Activated T-cell treated with anti-CD3 and anti-CD28 coated beads for 1 hour (primary cell): ENCODE measurements at places on chromosomes 11 and 22.
A peak's percentile ranks its signal among the peaks of the same experiment; 100 is the strongest.

DNA sequence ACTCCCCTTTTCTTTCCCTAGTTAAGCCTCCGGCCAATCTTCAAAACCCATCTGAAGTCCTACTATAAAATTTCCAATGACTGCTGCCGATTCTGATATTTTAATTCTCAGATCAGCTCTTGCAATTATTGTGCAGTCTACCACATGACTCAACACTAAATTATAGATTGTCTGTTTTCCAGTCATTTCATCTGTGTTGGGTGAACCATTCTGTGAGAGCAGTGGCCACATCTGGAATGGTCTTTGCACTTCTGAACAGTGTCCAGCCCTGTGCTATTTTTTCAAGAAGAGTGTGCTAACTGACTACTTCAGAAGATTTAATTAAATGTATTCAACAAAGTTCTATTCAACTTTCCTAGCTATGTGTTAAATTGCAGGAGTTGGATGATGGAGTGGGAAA lies 47.2 kb upstream of the MMP7 start:
- no peak for DNase-seq

GRCh38 chr22:50139843-50140415 lies 30.6 kb upstream of the PANX2 start:
- no peak for DNase-seq

- no peak for DNase-seq
Observed at GRCh38 chr11:62202910-62203309, 5.6 kb upstream of the SCGB2A1 start.

DNA sequence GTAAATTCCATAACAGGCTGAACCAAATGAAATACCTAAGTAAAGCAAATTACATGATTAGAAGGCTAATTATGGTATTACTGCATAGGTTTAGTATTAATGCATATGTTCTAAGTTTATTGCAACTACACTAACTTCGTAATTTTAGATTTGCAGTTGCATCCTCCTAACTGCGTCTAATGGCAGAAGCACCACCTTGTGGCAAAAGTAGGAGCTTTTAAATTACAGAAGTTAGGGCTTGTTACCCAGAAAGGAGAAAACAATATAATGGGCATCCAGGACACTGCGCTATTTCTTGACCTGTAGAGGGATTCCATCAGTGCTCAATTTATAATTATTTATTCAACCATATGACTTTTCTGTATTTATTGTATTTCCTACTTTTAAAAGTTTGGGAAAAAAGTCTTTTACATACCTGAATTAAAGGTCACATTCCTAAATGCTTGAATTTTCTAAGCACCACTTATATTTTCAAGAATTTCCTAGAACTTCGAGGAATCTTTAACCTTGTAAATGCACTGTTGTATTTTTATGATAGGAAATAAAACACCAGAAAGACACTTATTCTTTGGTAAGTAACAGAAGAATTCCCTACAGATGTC lies 16.3 kb upstream of the GPR83 start:
- DNase-seq = no peak

DNA sequence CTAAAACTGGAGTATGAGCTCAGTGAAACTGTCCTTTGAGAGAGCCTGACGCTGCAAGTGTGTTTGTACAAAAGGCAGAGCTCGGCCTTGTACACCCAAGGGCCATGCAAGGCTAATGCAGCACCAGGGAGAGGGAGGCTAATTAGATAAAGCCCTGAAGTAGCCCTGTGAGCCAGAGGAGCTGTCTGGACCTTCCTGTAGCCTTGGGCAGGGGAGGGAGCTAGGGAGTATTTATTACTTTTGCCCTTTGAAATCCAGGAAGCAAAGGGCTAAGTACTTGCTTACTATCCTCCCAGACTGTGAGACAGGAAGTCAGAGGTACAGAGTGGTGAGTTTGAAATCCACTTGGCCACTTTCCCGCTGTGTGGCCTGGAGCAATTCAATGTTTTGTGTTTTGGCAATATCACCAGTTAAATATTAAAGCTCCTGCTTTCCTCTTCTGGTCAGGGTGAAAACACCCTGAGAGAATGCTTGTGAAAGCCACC lies 10.2 kb upstream of the LDHA start:
- DNase-seq = no peak

- DNase-seq = peak; percentile 86
Observed at GRCh38 chr11:518463-519202, 11.6 kb upstream of the RNH1 start.

- DNase-seq = no peak
Observed at GRCh38 chr11:102280245-102280833, 36.9 kb upstream of the BIRC3 start.

DNA sequence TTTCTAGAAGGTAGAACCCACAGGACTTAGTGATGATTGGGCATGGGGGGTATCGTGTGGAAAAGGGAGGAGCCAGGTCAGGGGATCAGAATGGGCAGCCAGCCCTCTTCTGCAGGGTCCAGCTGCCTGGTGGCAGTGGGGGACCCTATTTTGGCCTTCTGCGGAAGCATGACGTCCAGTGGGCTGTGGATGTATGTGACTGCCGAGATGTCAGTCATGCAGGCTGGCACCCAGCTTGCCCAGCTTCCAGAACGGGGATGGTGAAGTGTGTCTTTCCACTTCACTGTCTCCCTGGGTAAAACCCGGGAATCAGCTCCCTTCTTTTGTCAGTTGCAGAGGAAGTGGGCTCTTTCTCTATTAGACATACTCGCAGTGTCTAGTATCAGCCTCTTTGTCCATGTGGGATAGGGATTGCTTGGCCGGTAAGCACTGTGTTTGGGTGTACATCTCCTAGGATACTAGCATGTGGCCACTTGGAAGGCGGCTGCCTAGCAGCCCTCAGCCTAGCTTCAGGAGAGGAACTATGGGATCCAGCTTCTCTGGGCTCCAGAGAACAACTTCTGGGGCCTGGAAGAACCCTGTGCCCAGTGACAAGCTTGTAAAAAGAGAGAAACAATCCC lies 51.4 kb downstream of the GRIK4 start:
- no peak for DNase-seq

- no peak for DNase-seq
Observed at GRCh38 chr11:127412722-127413380, 412.3 kb upstream of the KIRREL3 start.

GRCh38 chr11:112965656-112966055 lies 4.4 kb downstream of the NCAM1 start:
- DNase-seq = no peak

DNA sequence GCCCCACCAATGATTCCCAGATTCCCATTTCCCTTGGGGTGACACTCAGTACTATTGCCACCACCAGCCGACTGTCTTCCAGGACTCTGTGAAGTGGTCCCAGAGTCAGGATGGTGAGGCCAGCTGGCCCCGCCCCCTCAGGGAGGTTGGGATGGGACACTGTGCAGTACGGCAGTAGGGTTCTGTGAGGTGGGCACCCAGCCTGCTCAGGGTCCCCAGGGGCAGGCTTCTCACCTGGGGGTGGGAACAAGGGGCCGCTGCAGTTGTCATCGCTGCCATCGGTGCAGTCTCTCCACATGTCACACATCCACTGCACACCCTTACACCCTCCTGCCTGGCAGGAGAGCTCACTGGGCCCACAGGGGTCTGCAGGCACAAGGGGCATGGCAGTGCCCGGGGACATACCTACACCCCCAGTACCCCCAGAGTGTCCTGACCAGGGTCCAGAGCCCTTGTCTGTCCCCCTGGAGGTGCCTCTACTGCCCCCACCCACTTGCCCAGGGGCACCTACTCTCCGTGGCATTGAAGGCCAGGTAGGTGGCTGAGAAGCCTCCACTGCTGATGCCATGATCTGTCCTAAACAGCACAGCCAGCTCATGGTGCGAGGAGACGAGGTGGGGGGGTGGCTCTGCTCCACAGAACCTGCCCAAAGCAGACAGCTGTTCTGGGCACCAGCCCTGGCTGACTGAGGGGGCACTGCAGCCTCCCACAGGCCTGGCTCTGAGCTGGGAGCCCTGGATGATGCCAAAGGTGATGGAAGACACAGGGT lies 1.9 kb upstream of the C1QTNF5 start:
- DNase-seq = no peak

DNA sequence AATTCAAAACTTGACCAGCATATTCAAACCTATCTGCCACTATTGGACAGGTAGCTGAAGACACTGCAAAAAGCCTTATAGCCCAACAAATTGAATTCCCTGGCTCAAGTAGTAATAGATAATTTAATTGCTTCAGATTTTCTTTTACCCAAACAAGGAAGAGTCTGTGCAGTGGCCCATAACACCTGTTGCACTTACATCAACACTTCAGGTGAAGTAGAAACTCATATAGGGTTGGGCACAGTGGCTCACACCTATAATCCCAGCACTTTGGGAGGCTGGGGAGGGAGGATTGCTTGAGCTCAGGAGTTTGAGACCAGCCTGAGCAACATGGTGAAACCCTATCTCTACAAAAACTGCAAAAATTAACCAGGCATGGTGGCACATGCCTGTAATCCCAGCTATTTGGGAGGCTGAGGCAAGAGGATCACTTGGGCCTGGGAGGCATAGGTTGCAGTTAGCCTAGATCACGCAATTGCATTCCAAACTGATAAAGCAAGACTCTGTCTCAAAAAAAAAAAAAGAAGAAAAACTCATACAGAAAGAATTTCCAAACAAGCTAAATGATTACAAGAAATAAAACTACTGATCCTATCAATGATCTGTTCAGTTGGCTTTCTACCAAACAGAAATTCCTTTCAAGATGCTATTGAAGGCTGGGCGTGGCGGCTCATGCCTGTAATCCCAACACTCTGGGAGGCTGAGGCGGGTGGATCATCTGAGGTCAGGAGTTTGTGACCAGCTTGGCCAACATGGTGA lies 9.5 kb downstream of the FOLR3 start:
- DNase-seq = no peak

- DNase-seq = no peak
Observed at GRCh38 chr11:10373340-10373739, 68.5 kb downstream of the ADM start.

- no peak for DNase-seq
Observed at GRCh38 chr11:115920092-115920461, 415.9 kb upstream of the CADM1 start.

DNA sequence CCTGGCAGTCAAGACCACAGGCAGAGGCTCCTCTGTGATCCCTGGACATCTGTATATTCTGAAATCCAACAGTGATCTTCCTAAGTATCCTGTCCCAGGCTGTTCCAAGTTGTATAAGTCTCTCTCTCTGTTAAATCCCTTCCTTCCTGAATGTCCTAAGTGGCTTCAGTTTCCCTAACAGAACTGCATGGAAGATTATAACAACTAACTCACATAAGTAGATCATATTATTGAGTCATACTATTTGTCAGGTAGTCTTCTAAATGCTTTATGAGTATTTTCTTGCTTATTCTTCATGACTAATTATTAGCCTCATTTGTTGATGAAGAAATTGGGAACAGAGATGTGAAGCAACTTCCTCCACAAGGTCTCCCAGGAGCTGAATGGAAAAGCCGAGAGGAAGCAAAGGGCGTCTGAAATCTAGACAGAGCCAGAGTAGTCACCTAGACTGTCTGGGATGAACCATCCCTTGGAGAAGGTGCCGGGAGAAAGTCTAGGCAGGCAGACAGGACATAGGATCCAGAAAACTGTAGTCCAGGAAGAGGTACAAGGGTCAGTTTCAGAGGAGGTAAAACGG lies 93.2 kb upstream of the FAT3 start:
- DNase-seq = no peak

DNA sequence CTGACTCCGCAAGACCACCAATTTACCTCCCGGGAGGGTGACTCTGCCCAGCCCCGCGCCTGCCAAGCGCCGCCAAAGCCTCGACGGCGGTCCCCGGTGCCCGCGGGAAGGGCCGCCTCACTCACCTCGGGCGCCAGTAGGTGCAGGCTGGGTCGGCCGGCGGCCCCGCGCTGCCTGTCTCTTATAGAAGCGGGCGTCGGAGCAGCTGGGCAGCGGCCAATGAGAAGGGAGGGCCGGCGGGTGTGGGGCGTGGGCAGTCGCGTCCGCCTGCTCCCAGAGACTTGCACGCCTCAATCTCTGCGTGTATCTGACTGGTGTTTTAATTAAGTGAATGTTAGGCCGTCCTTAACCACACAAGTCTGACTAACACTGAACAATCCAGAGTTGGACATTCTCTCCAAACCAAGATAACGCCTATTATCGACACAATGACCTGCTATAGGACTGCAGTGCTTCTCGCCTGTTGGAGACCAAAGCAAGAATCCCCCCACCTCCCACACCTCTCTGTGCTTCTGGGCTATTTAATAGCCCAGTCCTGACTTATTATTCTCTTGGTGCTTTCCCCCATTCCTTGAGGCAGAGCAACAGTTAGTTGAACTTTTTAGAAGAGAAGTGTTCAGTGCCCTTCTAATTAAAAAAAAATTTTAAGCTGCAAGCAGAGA lies at the start of gene TPH1:
TSS of gene TPH1 (minus strand) at position 154 of the 662 bp plus-strand sequence. CDS start 5,507 bp downstream, outside the sequence.
- DNase-seq = no peak

DNA sequence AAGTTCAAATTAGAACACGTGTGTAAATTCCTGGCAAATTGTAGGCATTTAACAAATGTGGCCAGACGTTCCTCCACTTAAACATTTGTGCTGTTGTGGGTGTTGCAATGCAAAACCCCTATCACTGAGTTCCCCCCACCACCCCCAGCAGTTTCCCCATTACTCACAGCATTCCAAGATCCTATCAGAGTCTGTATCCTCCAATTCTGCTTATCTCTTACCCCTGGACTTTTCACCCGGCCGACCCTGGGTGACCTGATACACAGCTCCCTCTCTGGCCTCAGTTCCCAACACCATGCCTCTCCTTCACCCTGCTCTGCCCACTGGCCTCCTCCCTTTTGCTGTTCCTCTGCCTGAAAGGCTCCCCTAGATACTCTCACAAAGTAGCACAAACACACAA lies 31.4 kb upstream of the AQP11 start:
- DNase-seq = no peak

DNA sequence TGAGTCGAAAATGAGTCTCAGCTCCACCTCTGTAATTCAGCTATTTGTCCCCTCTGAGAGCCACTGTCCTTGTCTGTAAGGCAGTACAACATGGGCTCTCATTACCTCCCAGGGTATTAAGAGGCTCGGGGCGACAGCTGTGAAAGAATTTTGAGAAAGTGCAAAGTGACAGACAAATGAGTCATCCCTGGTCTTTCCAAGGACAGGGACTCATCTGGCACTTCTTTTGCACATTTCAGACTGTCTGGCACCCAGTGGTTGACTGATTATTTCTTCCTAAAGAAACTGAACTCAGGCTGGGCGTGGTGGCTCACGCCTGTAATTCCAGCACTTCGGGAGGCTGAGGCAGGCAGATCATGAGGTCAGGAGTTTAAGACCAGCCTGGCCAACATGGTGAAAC lies 62.1 kb upstream of the ARFGAP3 start:
- no peak for DNase-seq
